ENCODE measurements at places on chromosomes 2 and 18.

- no peak for DNase-seq
Observed at GRCh38 chr18:48336332-48336731, 72.9 kb downstream of the ZBTB7C start.

DNA sequence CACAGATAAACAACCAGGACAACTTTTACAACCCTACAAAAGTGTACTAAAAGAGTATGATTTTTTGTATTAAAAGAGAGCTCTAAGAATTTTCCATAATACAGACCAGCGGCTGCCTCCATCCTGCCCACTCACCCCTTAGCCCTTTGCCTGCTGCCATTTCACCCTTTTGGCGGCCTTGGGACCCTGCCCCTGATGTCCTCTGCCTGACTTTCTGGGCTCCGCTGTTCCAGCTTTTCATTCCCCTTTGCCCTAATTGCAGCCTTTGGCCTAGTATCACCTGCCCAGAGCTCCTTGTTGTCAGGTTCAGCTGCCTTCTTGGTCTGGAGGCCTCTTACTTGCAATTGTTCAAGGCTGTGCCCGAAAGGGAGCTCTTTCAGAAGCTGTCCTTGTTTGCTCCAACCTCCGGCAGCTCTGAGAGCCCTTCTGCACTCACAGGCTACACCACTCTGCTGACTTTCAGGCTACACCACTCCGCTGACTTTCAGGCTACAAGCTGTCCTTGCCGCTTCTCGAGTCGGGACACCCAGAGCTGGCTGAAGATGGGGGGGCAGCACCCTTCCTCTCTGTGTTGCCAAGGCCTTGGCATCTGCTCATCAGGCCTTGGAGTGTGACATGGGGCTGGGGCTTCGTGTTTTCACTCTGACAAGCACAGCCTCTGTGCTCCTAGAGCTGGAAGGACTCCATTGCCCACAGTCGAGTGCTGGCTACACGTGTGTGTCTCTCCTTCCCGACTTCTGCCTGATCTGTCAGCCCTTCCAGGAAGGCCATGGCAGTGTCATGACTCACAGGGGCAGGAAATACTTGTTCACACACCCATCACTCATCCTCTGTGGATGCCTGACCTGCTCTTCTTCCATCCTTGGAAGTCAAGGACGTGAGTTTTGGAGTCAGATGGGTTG lies 43.1 kb upstream of the HDAC4 start:
- DNase-seq = no peak

DNA sequence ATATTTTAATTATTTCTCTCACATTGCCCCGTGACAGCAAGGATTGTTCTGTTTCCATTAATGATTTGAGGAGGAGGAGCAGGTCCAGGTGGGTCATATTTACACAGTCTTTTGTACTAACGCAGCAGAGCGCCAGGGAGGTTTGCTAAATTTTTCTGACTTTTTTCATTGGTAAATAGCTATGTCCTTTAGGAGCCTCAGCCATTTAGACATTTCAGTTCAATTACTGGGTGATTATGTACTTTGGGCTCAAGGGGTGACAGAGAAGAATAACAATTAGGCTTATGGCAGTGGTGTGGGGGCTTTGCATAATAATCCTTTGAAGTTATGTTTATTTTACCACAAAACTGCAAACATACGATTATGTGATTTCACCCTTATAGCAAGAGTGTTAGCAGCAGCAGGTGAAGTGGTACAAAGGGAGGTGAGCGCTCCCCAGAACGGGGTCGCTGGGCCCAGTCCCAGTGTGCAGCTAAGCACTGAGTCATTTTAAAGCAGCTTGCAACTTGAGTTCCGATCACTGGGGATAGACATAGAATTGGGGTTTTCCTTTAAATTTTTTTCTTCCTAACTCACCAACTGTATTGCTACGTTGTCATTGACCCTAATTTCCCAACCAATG lies 80.3 kb downstream of the TSHZ1 start:
- no peak for DNase-seq

GRCh38 chr2:202758604-202759003 lies 113.0 kb downstream of the ICA1L start:
- no peak for DNase-seq

GRCh38 chr2:9991829-9992273 lies 40.4 kb downstream of the GRHL1 start:
- no peak for DNase-seq

GRCh38 chr2:122528061-122528460 lies 772.6 kb downstream of the TSN start:
- DNase-seq = no peak

GRCh38 chr2:240433973-240434727 lies 1.3 kb upstream of the GPC1 start:
- no peak for DNase-seq

Data from activated effector memory CD4-positive, alpha-beta T cell treated with Interleukin-2 at 50 U/mL for 16 hours (primary cell).